ENCODE measurements at places on chromosomes 6 and 20. TPM values are rescaled to one million over a fixed set of nuclear protein-coding genes. Genes with fewer than 3 reads are reported as not detected.
A peak's percentile ranks its signal among the peaks of the same experiment; 100 is the strongest.

TASP1 gene
- 16.8 TPM for total RNA-seq

DNA sequence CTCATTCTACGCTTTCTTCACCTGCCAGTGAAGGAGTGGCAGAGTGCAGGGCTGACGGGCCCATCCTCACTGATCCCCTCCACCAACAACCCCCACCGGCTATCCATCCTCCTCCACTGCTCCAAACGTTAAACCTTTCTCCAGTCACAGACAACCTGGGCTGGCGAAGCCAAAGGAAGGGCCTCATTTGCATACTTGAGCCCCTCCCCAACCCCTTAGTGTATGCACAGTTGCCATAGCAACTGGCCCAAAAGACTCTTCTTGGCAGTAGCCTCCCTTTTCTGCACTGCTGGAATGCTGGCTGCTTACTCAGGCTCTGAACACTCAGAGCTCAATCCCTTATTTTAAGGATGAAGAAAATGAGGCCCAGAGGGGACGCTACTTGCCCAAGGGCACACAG, 130.3 kb downstream of the GRM4 start:
- ATAC-seq: no peak

PTPRT gene
- total RNA-seq: not detected

COMMD7 gene
- total RNA-seq: 31.6 TPM

NUDT3 gene
- total RNA-seq: 32.2 TPM

DNA sequence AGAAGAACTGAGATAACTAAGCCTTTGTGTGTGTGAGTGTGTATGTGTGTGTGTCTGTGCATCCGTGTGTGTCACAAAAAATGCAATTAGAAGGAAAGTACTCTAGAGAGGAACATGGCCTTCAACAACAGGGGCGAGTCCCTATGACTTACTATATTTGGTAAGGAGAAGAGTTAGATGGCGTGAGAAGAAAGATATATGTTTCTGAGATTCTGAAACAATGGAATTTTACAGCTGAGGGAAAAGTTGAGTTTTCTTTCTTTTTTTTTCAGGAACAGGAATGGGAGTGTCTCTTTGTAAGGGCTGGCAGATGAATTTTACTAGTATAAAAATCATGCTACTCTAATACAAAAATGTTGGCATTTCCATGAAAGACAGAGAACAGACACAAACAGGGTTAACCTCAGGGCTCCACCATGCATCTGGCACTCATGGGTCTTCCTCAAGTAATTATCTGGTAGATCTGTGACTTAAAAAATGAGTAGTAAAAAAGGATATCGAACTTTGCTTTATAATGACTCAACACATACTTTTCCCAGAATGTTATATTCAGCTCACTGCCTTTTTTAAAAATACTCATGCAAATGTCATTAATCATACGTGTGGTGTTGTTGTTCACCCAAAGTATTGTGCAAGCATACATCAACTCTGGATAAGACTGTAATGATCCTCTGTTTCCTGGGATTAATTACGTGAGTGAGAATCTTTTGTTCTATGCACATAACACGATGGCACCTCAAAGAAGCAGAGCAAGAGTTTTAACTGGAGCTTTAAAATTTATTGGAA, 12.8 kb upstream of the SASH1 start:
- peak; percentile 68 for ATAC-seq

DNA sequence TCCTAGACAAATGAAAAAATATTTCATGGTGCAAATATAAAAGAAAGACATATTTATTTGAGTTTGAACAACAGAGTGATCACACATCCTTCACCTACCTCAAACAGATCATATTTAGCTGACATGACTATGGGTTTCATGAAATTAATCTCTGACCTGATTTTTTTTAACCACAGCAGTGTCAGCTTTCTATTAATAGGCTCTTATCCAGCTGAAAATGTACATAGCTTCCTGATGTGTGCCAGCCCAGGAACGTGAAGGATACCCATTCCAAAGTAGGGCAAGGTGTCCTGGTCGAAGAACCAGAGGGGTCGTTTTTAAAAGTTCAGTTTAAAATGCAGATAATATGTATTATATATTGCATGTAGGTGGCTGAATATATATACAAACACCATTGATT, 19.8 kb downstream of the TRDN start:
- ATAC-seq: no peak

- ATAC-seq: peak; percentile 49
Observed at GRCh38 chr6:149566410-149567193, 427 bp downstream of the GINM1 start.

- ATAC-seq: no peak
Observed at GRCh38 chr20:16212790-16213189, 360.5 kb downstream of the KIF16B start.

DNA sequence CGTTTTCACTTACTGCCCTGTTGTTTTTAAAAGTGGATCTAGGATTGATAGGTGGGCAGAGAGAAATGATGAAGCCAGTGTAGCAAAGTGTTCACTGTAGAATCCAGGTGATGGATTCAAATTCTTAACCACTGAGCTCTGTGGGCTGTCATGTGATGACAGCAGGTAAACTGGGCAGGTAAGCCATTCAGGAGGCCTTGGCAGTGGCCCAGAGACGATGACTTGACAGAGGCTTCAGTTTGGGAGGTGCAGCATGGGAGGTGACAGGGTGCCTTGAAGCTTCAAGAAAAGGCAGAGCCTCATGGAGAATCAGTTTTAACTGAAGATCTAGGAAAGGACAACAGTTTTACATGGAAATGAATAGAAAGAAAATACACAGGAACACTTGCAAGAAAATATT, 2.0 kb downstream of the NAA20 start:
- no peak for ATAC-seq

MOG gene
- total RNA-seq: not detected

- no peak for ATAC-seq
Observed at GRCh38 chr20:51687108-51687507, 81.1 kb downstream of the ATP9A start.

DNA sequence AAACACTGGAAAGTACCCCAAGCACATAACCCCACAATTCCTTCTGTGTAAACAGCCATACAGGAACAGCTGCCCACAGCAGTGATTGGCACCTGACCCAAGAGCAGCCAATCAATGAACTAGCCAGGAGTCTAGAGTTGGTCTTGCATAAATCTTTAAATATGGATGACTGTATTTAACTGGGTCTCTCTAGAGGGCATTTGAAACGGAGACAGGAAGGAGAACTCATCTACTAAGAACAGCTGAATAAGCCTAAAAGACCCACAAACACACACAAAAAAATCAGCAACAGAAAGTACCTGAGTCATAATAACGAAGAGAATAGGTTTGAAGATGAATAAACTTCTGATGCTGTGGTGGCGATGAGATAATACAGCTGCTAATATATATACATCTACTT, 49.0 kb upstream of the ASF1A start:
- no peak for ATAC-seq

SLPI gene
- total RNA-seq: 26.1 TPM

GRCh38 chr6:113654396-113654795, 202.7 kb upstream of the MARCKS start:
- peak; percentile 91 for ATAC-seq

DNA sequence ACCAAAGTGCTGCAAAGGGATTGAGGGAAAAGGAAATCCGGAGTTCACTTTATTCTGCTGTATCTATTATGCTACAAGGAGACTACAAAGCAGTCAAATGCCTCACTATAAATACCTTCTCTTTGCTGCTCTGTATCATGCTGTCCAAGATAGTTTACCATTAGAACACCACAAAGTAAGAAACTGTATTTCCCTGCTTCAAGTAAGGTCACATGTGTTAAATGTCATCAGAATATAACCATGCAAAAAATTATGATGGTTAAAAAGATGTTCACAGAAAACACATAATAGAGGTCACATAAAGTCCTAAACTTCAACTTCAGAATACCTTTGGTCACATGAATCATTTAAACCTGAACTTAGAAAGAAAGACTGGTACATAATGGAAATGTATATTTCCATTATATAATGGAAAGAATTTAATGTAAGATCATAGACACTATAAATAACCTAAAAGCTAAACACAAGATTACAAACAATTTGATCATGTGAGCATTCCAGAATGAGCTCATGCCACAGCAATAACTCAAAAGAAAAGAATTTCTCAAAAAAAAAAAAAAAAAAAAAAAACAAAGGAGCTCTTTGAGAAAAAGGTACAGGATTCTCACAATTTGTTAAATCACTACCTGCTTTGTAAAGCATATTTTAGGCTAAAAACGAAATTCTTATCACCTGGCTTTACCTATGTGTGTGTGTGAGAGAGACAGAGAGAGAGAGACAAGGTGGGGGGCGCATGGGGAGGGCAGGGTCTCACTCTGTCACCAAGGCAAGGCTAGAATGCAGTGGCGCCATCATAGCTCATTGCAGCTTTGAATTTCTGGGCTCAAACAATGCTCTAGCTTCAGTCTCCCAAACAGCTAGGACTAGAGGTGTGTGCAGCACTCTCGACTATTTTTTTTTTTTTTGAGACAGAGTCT, 58.7 kb downstream of the KIF13A start:
- no peak for ATAC-seq

DNA sequence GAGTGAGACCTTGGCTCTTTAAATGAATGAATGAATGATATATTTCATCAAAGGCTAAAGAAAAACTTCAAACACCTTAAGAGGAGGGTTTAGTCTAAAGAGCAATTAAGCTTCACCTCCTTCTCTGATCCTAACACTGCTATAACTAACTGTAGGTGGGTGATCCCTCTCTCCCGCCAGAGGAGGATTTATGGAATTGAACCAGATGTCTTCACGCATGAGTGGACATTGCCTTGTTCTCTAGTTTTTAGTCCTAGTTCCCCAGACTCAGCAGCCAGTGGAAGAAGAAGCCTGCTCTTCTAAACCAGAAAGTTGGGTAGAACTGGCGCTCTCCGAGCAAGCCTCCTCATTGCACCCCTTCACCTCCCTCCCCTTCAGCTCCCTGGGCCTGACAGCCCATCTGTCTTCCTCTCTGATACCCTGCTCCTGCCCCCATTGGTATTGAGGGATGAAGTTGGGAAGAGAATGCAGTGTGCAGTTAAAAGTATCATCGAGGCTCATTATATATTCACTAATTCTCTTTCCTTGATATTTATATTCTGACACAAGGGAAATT, 142.7 kb downstream of the ARID1B start:
- ATAC-seq: no peak
